ENCODE measurements at places on chromosomes 12 and 14.

GRCh38 chr12:52976574-52977071 lies 27.7 kb downstream of the KRT18 start:
- DNase-seq, result no peak
- no peaks in the 10 kb centered on the region for H3K36me3 ChIP-seq
- peaks cover 21% of the 10 kb centered on the region for H3K27me3 ChIP-seq
- no peak overlapping the region for H3K4me3 ChIP-seq
- H3K27ac ChIP-seq, result no peak overlapping the region
- no peaks in the 10 kb centered on the region for H3K4me1 ChIP-seq

- no peaks in the 10 kb centered on the region for H3K27me3 ChIP-seq
- DNase-seq, result peak; percentile 54
- no peaks in the 10 kb centered on the region for H3K4me1 ChIP-seq
- H3K4me3 ChIP-seq, result no peak overlapping the region
These were observed 281.6 kb upstream of the NPAS3 start for GRCh38 chr14:32657081-32657480.

DNA sequence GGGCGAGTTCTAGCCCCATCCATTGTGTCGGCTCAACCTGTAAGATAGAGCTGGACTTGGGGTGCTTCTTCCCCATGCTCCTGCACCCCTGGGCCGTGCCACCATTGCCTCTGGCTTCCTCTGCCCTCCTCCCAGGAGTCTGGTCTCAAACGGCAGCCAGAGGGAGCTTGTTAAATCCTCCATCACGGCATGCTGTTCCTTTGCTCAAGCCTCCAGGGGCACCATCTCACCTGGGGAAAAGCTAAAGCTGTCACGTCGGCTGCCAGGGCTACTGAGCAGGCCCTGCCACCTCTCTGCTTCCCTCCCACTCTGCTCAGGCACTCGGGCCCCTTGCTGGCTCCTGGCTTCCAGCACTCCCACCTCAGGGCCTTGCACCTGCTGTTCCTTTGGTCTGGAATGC lies 140.4 kb downstream of the RBM19 start:
- DNase-seq, result no peak
- H3K4me1 ChIP-seq, result no peaks in the 10 kb centered on the region
- H3K27ac ChIP-seq, result no peak overlapping the region
- no peaks in the 10 kb centered on the region for H3K27me3 ChIP-seq
- peaks cover 15% of the 10 kb centered on the region for H3K36me3 ChIP-seq

- peak overlapping the region; percentile 92 for H3K4me3 ChIP-seq
- no peaks in the 10 kb centered on the region for H3K27me3 ChIP-seq
- H3K27ac ChIP-seq, result peak overlapping the region; percentile 99
- peak; percentile 95 for DNase-seq
These were observed 5.6 kb downstream of the TNFRSF1A start for GRCh38 chr12:6336079-6336888.

DNA sequence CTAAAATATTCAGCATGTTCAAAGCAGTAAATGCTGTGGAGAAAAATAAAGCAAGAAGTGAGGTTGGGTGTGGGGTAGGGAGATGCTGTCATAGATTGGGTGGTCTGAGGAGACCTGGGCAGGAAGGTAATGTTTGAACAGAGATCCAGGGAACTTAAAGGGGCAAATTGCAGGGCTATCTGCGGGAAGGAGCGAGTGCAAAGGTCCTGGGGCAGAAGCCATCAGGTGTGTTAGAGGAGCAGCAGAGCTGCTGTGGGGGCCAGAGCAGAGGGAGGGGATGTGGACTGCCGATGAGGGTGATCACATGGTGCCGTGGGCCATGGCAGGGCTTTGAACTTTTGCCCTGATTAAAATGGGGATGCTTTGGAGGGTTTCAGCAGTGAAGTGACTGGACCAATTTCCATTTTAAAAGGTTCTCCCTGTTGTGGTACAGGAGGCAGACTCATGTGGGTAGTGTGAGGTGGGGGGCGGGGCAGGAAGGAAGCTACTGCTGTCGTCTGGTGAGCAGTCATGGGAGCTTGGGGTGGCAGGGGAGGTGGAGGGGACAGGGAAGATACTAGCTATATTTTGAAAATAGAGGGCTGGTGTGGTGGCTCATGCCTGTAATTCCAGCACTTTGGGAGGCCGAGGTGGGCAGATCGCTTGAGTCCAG lies 145.0 kb downstream of the AACS start:
- no peaks in the 10 kb centered on the region for H3K4me1 ChIP-seq
- H3K36me3 ChIP-seq, result no peaks in the 10 kb centered on the region
- no peak for DNase-seq
- peaks cover 6% of the 10 kb centered on the region for H3K27me3 ChIP-seq

DNA sequence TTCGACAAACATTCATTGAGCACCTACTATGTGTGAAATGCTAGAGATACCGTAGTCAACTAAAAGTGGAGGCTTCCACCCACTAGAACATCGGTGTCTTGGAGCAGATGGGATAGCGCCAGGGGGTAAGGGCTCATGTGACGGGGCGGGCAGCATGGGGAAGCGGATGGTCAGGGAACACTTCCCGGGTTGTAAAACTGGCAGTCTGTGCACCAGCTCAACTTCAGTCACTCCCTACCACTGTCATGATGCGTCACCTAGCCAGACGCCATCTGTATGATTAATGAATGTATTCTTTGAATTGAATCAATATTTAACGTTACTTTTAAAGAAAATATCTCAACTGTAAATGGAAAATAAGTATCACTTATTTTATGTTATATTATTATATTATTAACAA lies 93.5 kb downstream of the PIWIL1 start:
- H3K27ac ChIP-seq, result no peak overlapping the region
- no peaks in the 10 kb centered on the region for H3K27me3 ChIP-seq
- peak; percentile 40 for DNase-seq
- peaks cover 5% of the 10 kb centered on the region for H3K36me3 ChIP-seq
- no peaks in the 10 kb centered on the region for H3K4me1 ChIP-seq

DNA sequence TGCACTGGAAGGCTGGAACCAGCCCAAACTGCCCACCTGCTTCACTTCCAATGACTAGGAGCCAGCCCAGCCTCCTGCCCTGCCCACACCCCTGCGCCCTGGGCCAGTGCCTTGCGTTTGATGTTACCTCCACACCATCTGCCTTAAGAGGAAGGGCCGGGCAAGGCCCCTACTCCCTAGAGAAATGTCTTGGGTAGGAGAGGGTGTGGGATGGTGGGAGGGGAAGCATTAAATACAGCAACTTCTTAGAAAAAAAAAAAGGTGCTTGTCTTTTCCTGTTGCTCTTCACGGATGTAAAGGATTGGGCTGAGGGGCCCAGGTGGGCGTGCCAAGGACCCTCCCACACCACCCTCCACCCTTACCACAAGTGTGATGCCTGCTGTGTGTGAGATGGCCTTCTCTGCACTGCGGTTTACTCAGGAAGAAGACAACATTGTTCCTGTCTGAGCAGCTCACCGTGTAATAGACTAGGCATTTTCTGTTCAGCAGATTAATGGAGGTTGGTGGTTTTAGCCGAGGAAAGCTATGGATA lies 99.9 kb downstream of the NINJ2 start:
- DNase-seq, result no peak
- no peaks in the 10 kb centered on the region for H3K27me3 ChIP-seq
- H3K27ac ChIP-seq, result no peak overlapping the region
- peaks cover 4% of the 10 kb centered on the region for H3K36me3 ChIP-seq
- peaks cover 49% of the 10 kb centered on the region for H3K4me1 ChIP-seq

- no peak for DNase-seq
- H3K27me3 ChIP-seq, result no peaks in the 10 kb centered on the region
- H3K4me3 ChIP-seq, result no peak overlapping the region
- H3K27ac ChIP-seq, result no peak overlapping the region
- H3K36me3 ChIP-seq, result peaks cover 8% of the 10 kb centered on the region
These were observed 3.5 kb downstream of the OAS3 start for GRCh38 chr12:112941528-112942335.

DNA sequence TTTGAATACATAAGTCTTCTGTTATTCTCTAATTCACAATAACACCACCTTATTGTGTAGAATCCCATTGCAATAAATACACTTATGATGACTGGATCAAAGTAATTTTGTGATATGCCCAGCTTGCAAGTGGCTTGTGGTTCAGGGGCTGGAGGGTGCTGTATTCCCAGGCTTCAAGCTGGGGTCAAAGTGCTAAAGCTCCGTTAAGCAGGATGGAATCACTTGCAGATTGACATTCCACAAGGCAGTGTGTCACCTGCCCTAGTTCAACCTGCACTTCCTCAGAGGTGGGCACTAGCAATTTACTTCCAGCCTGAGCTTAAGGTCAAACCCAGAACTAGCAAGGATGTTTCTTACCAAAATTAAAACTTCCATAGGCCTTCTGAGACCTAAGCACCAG lies 166.6 kb downstream of the SSPN start:
- no peaks in the 10 kb centered on the region for H3K4me1 ChIP-seq
- H3K27ac ChIP-seq, result no peak overlapping the region
- no peak overlapping the region for H3K4me3 ChIP-seq
- no peak for DNase-seq
- no peaks in the 10 kb centered on the region for H3K27me3 ChIP-seq

DNA sequence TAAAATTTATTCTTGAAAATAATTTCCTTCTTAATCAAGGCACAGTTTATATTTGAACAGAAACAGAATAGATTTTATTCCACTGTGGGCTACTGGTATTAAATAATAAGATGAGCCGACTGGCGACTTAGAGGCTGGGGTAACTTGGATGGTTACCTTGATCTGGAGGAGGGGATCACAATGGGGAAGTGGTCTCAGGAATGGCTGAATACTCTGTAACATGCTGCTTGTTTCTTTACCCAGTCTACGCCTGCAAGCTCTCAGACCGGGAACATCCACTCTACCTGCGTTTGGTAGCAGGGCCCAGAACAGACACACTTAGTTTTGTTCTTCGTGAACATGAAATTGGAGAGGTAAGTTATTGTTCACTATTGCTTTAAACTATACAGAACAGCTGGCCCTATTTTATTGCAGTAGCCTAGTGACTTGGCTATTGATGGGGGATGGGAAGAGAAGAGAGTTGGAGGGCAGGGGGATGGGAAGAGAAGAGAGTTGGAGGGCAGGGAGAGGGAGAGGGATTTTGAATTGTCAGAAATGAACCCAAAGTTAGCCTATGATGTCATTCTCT lies 67.9 kb downstream of the GNS start:
- no peak overlapping the region for H3K4me3 ChIP-seq
- H3K27ac ChIP-seq, result no peak overlapping the region
- no peaks in the 10 kb centered on the region for H3K27me3 ChIP-seq
- H3K36me3 ChIP-seq, result peaks cover 22% of the 10 kb centered on the region
- no peak for DNase-seq
- H3K4me1 ChIP-seq, result peaks cover 10% of the 10 kb centered on the region

GRCh38 chr12:105198961-105199360 lies 37.0 kb downstream of the APPL2 start:
- no peak overlapping the region for H3K27ac ChIP-seq
- H3K27me3 ChIP-seq, result no peaks in the 10 kb centered on the region
- H3K4me3 ChIP-seq, result no peak overlapping the region

DNA sequence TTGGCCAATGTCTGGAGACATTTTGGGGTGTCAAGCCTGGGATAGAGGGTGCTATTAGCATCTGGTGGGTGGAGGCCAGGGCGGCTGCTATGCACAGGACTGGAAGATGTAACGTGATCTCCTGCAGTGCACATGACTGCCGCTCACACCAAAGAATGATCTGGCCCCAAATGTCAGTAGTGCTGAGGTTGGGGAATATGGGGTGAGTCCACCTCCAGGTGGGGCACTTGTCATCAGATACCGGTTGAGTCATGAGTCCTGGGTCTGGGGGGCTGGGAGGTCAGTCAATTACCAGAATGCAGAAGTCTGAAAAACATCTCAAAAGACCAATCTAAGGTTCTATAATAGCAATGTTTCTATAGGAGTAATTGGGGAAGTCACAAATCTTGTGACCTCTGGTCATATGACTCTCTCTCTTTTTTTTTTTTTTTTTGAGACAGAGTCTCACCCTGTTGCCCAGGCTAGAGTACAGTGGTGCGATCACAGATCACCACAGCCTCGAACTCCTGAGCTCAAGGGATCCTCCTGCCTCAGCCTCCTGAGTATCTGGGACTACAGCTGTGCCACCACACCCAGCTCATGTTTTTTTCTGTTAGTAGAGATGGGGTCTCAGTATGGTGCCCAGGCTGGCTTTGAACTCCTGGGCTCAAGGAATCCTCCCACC lies 6.0 kb upstream of the SDSL start:
- H3K27ac ChIP-seq, result no peak overlapping the region
- no peaks in the 10 kb centered on the region for H3K36me3 ChIP-seq
- H3K4me3 ChIP-seq, result no peak overlapping the region
- H3K4me1 ChIP-seq, result peaks cover 3% of the 10 kb centered on the region
- peaks cover 2% of the 10 kb centered on the region for H3K27me3 ChIP-seq

GRCh38 chr12:119069147-119069642 lies 87.9 kb downstream of the SRRM4 start:
- no peak overlapping the region for H3K27ac ChIP-seq
- H3K36me3 ChIP-seq, result no peaks in the 10 kb centered on the region
- no peaks in the 10 kb centered on the region for H3K4me1 ChIP-seq
- H3K27me3 ChIP-seq, result peaks cover 7% of the 10 kb centered on the region
- no peak for DNase-seq

DNA sequence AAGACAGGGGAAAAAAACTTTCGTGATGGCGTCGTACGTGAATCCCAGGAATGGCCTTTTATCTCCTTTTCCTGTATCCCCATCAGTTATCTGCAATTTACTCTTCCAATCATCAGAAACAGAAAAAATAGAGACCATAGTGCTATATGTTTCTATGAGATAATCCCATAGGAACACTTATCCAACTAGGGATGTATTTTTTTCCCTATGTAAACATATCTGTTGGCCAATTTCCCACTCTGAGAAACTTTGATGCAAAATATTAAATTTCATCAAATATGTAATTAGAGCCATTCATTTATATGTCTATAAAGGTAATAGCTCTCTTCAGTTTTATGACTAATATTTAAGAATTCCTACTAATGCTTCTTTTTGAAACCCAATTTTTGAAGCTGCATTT lies at the start of gene OR4K13:
Gene OR4K13 (minus strand): TSS at position 101 of the 400 bp plus-strand sequence. CDS start 1,280 bp downstream, outside the sequence.
- no peak for DNase-seq
- H3K36me3 ChIP-seq, result no peaks in the 10 kb centered on the region
- no peaks in the 10 kb centered on the region for H3K27me3 ChIP-seq
- no peaks in the 10 kb centered on the region for H3K4me1 ChIP-seq

- DNase-seq, result no peak
- H3K27ac ChIP-seq, result no peak overlapping the region
- no peaks in the 10 kb centered on the region for H3K27me3 ChIP-seq
- H3K4me1 ChIP-seq, result no peaks in the 10 kb centered on the region
- H3K36me3 ChIP-seq, result no peaks in the 10 kb centered on the region
- no peak overlapping the region for H3K4me3 ChIP-seq
These were observed 357.4 kb upstream of the PRICKLE1 start for GRCh38 chr12:42946871-42947381.

- H3K4me1 ChIP-seq, result no peaks in the 10 kb centered on the region
- no peaks in the 10 kb centered on the region for H3K36me3 ChIP-seq
- H3K27ac ChIP-seq, result no peak overlapping the region
- H3K4me3 ChIP-seq, result no peak overlapping the region
These were observed 150.9 kb downstream of the TBX5 start for GRCh38 chr12:114254998-114255397.

DNA sequence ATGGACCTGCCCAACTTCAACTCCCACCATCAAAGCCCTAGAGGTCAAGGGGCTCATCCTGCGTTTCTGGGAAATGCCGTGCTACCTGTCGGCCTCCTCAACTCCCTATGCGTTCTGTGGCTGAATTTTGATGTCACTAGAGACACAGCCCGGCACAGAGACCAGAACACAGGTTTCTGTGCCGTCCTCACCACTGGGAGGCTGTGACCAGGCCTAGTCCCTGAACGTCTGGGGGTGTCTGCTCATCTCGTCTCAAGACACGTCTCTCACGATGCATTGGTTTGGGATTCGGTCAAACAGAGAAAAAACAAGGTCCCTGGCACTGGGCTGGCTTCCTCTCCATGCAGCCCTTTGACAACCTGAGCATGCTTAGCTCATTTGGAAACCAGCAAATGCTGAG lies 33.5 kb downstream of the SLC15A4 start:
- peaks cover 44% of the 10 kb centered on the region for H3K36me3 ChIP-seq

- H3K4me3 ChIP-seq, result no peak overlapping the region
- H3K27me3 ChIP-seq, result peaks cover 10% of the 10 kb centered on the region
- no peaks in the 10 kb centered on the region for H3K36me3 ChIP-seq
- no peak for DNase-seq
These were observed 103.7 kb downstream of the TBX3 start for GRCh38 chr12:114580306-114580705.
